ENCODE measurements at places on chromosomes 4 and X.

- DNase-seq = no peak
These were observed 123.4 kb upstream of the GUCY1A1 start for GRCh38 chr4:155543126-155543765.

- DNase-seq = no peak
These were observed 12.2 kb upstream of the MTMR1 start for GRCh38 chrX:150680974-150681373.

DNA sequence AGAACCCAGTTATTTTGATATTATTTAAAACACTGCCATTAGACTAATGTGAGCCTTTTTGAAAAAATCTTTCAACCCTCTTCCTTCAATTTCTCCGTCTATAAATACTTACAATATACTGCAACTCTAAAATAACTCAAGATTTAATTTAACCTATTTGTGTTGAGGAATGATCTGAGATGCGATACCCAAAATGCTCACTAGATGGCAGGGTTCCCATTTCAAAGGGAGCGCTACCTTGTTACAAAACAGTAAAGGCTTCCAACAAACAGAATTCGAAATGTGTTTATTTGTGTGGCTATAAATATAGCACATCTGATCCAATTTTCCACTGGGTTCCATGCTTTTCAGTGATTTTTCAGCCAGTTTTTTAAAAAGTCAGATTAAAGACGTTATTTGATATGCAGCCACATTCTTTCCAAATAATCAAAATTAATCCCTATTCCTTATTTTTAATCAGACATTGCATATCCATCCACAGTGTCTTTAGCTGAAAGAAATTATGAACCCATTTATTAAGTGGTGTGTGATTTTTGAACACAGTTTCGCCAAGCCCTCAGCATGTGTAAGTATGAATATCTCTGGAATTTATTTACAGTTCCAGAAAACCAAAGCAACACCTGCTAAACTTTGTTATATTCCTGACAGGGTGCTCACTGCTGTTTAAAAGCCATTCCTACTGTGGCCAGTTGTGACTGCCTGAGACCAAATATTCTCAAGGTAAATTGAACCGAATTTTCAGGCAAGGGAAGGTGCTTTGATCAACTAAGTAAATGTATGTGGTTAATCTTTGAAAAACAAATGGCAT lies 668.0 kb upstream of the LCORL start:
- DNase-seq = no peak

- no peak for DNase-seq
These were observed 79.4 kb upstream of the HELT start for GRCh38 chr4:184938871-184939270.

GRCh38 chrX:39922488-39922887 lies 175.3 kb downstream of the BCOR start:
- DNase-seq = no peak

- DNase-seq = no peak
These were observed at the start of gene ENAM for GRCh38 chr4:70628444-70628843. Gene ENAM, plus strand, starts transcription at chr4:70628744. Its CDS starts 757 bp downstream, at chr4:70629501.

DNA sequence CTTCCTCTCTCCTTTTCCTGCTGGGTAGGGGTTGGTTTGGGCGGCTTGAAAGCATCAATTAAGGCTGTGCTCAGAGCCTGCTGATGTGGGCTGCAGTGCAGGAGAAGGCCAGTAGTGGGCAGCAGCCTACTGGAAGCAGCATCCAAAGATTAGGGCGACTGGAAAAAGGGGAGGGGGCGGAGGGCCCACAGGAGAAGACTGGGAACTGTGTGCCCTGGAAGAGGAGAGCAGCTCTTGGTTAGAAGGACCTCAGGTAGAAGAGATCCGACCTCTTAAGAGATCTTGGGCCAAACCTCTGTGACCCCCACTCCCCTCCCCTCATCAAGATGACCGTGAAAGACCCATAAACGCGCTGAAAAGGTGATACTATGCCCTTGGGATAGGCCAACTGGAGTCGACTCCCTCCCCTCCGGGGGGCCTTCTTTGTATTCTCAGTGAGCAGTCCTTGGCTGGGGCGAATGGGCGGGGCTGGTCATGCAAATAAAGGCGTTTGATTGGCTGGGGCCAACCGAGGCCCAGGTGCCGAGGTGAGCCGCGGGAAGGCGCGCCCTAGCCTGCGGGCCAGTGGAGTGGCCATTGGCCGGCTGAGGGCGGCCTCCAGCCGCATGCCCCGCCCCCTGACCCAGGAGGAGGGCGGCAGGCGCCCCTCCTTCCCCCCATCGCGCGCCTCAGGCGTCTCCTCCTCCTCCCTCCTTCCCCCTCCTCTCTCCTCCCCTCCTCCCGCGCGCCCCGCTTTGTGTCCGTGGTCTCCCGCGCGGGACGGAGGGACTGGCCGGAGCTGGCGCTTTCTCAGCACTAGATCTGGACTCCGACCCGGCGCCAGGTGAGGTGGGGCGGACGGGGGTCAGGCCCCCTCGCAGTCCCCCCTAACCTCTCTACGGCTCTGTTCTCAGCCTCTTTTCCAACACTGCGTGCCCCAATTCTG lies 10.1 kb downstream of the DLG3 start:
- peak; percentile 46 for DNase-seq

DNA sequence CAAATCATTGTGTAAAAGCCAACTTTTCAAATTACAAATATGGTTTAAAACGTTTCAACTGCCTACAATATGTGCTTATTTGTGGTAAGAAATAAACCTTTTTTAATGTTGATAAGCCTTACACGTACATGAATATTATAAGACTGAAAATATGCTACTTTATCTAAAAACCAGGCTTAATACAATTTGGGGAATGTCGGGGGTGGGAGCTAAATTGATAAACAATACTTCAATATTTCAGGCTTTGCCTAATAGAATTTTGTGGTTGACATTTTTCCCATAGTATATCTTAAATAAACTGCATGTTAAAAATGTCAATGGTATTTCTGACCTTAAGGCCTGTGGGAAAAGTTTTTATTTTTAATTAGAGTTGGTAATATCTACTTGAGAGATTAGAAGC lies 69.8 kb upstream of the SLIT2 start:
- no peak for DNase-seq

- no peak for DNase-seq
These were observed 90.8 kb downstream of the SHISA3 start for GRCh38 chr4:42488114-42488513.

- DNase-seq = no peak
These were observed 1.3 kb downstream of the WDR1 start for GRCh38 chr4:10115271-10115796.

- DNase-seq = no peak
These were observed 113.5 kb downstream of the PTTG2 start for GRCh38 chr4:38073596-38074234.

DNA sequence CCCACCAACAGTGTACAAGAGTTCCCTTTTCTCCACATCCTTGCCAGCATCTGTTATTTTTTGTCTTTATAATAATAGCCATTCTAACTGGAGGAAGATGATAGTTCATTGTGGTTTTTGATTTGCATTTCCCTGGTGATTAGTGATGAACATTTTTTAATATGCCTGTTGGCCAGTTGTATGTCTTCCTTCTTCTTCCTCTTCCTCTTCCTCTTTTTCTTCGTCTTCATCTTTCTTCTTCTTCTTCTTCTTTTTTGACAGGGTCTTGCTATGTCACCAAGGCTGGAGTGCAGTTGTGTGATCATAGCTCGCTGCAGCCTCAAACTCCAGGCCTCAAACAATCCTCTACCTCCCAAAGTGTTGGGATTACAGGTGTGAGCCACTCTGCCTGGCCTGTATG lies 87.4 kb downstream of the CCDC160 start:
- no peak for DNase-seq

- no peak for DNase-seq
These were observed 154.2 kb downstream of the SNCA start for GRCh38 chr4:89682808-89683207.

DNA sequence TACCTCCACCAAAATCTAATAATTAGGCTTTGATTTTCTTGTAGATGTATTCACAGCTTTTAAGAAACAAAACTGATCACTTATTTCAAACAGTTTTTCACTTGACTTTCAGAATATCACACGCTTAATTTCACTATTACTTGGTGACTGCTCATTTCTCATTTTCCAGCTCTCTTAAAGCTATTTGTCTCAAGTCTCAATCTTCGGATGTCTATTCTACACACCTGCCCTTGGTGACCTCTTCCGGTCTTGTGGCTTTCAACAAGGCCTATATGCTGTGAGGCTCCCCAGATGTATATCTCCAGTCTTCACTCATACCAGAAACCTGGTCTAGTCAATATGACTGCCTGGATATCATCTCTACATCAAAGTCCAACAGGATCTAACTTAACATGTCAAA lies 34.9 kb upstream of the ANXA10 start:
- no peak for DNase-seq

DNA sequence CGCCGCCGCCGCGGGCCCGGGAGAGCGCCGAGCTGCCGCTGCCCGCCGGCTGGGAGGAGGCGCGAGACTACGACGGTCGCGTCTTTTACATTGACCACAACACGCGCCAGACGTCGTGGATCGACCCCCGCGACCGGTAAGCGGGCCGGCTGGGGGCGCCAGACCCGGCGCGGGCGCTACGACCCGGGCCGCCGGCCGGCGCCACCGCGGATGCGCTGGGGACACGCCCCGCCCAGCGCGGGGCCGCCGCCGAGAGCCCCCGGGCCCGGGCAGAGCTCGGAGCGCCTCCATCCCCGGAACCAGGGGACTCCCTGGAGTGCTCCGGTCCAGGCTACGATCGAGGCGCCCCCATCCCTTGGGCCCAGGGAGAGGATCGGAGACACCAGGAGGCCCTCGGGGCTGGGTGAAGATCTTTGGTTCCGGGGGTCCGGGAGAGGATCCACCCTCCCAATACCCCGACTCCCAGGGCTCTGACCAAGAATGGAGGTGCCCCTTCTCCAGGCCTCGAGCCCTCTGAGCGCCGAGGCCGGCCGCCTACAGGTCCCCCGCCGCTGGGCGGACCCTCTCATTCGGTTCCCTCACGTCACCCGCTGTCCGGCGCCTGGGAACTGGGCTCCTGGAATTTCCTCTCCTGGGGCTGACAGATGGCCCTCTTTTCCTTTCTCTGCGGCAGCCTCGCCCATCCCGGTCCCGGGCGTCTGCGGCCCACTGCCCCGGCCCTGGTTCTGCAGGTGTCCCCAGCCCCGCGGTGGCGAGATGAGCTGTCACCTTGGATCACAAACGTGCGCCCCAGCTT lies 48.8 kb downstream of the CLDN34 start:
- no peak for DNase-seq

DNA sequence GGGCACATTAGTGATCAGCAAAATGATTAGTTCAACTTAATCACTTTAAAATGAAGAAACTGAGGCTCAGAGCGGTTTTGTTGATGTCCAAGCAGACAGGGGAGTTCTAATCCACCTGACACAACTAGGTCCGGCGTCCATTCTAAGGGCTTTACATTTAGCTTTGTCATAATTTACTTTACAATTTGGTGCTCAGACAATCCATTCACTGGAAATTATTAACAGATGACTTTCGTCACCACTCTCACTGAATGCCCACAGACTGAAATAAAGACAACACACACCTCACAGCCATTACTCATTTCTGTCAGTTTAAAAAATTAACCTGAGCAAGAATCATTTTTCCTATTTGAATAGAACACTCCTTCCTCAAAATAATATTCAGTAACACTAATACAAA lies 10.8 kb downstream of the NR3C2 start:
- DNase-seq = no peak

DNA sequence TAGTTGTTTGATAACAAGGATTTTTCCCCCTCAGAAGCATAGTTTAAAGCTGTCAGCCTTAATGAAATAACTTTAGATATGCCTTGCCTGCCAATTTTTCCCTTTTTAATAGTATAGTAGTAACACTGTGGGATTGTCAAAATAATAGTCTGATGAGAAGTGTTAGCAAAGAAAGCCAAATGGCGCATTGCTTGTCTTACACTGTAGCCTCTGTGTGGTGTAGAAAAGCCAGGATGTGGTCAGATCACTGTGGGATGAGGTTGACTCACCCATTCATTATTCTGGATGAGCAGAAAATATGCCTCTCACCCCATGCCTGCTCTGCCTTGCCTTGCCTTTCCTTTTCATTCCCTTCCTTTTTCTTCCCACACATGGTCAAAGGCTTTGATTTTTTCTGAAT lies 257.8 kb upstream of the NRK start:
- no peak for DNase-seq

GRCh38 chr4:56080384-56080783 lies 131.6 kb downstream of the CEP135 start:
- no peak for DNase-seq

- no peak for DNase-seq
These were observed 96.9 kb downstream of the EGF start for GRCh38 chr4:110009550-110009949.

GRCh38 chr4:144176476-144176875 lies 36.0 kb upstream of the GYPA start:
- DNase-seq = no peak

DNA sequence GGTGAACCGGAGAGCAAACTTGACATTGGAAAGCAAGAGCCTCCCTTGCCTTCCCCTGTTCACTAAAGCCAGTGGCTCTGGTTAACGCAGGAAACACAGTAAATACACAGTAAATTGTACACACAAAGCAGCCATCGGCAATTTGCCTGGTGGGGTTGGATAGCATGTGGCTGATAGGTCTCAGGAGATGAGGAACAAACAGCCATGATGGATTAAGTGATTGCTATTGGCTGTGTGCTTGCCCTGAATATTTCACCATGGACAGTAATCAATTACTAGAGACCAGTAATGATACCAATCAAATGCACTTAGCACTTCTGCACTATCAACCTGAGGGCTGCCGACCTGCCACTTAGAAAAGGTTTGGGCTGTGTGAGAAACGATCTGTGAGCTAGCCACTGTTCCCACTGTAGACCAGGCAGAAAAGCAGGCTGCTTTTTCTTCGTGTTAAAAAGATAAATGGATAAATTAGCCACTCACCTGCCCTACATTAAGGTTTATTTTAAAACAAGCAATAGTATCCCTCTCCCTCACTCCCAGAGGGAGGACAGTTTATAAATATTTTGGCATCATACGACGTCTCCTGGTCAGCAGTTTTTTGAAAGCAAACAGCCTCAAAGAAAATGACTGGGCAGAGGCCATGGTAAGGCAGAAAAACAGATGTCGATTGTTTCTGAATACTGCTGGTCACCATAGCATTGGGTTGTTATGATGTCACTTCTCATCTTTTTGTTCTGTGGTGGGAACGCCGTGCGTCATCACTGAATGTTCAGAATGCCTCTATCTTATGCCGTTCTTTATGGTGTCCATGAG lies 167.1 kb downstream of the MAML3 start:
- DNase-seq = no peak

DNA sequence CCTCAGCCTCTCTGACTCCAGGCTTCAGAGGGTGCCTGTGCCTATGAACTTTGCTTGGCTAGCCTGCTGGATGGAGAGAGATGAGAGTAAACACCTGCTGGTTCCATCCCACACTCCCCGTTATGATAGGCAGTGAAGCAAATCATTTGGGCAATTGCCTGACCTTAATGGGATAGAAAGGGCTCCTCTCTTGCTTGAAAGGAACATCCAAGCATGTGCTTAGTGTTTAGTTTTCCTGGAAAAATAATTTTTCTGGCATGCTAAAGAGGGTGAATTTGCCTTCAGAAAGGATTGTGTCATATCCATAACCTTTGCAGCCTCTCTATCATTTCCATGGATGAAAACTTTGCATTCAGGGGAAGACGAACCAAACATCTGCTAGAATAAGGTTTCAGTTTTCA lies 10.8 kb downstream of the PLAC1 start:
- DNase-seq = no peak

GRCh38 chr4:105859233-105859632 lies 36.0 kb upstream of the NPNT start:
- DNase-seq = no peak
